CD8-positive, alpha-beta memory T cell (primary cell): ENCODE measurements at places on chromosomes 4 and X. TPM values are rescaled to one million over a fixed set of nuclear protein-coding genes. Genes with fewer than 3 reads are reported as not detected.

GLUD2 gene
- 0.64 TPM for total RNA-seq

GRCh38 chr4:47084795-47085194 lies 53.4 kb downstream of the GABRB1 start:
- no peaks in the 10 kb centered on the region for H3K36me3 ChIP-seq
- no peaks in the 10 kb centered on the region for H3K27me3 ChIP-seq
- no peak for DNase-seq
- no peaks in the 10 kb centered on the region for H3K4me1 ChIP-seq

DNA sequence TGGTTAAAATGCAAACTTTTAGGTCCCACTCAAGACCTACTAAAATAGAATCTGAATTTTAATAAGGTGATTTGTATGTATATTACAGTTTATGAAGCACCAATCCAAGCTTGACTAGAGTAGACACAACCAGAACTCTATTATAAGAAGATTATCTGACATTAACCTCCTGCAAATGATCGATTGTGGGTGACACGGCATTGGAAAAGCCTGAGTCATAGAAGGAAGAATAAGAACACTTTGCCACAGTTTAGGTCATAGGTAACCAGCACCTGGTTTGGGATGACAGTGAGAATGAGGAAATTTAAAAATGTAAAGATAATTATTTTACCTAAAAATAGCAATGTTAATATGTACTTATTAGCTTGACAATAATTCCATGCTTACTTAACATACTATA lies 15.2 kb downstream of the PDGFC start:
- no peak for DNase-seq
- no peaks in the 10 kb centered on the region for H3K36me3 ChIP-seq
- H3K27me3 ChIP-seq, result no peaks in the 10 kb centered on the region
- H3K4me3 ChIP-seq, result no peak overlapping the region

DNA sequence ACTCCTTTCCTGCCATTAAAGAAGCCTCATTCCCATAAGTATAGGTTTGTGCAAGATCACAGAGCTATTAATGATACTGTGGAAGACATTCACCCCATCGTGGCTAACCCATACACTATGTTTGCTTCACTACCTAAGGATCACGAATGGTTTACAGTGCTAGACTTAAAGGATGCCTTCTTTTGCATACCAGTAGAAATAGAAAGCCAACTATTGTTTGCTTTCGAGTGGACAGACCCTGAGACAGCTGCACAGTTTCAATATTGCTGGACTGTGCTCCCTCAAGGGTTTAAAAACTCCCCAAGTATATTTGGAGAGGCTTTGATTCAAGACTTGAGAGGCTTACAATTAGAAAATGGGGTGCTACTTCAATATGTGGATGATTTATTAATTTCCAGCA lies 16.0 kb upstream of the PAPSS1 start:
- no peaks in the 10 kb centered on the region for H3K27me3 ChIP-seq
- DNase-seq, result no peak
- no peak overlapping the region for H3K27ac ChIP-seq
- H3K4me1 ChIP-seq, result no peaks in the 10 kb centered on the region

DNA sequence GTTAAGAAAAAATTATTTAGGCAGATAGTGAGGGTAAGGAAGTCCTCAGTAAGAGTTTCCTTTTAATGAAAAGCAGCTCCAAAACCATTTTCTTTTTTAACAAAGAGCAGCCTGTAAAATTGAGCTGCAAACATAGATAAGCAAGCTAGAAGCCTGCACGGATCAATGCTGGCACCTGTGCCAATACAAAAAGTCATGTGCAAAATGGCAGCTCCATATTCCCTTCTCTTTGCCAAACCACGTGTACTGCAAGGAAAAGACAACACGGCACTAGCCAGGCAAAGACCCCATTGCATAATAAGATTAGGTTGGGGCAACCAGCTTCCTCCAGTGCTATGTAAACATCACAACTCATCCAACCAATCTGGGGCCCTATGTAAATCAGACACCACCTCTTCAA lies 268.4 kb upstream of the INTU start:
- DNase-seq, result no peak
- H3K4me3 ChIP-seq, result no peak overlapping the region
- no peaks in the 10 kb centered on the region for H3K4me1 ChIP-seq
- H3K36me3 ChIP-seq, result no peaks in the 10 kb centered on the region

- H3K4me3 ChIP-seq, result no peak overlapping the region
- H3K27me3 ChIP-seq, result no peaks in the 10 kb centered on the region
- H3K4me1 ChIP-seq, result no peaks in the 10 kb centered on the region
- H3K27ac ChIP-seq, result no peak overlapping the region
Measured at GRCh38 chr4:80446664-80447063, 111.1 kb downstream of the CFAP299 start.

FGG gene
- total RNA-seq, result not detected

DNA sequence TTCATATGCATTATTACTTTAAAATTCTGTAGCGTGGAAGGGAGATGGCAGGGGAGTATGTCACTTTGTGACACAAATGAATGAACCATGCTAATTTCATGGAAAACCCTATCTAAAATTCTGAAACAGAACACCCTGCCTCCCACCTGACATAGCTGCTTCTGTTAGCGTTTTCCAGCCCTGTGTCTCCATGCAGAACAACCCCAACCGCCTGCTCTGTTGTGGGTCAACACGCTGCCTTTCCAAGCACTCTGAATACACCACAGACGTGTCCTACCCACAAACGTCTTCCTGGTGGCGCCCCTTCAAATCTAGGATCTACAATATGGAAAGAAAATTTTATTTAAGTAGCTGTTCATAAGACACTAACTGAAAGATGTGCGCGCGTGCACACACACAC lies 238.6 kb downstream of the TRIML1 start:
- H3K27ac ChIP-seq, result no peak overlapping the region
- H3K4me1 ChIP-seq, result no peaks in the 10 kb centered on the region
- no peak overlapping the region for H3K4me3 ChIP-seq
- no peak for DNase-seq
- H3K27me3 ChIP-seq, result no peaks in the 10 kb centered on the region
- H3K36me3 ChIP-seq, result no peaks in the 10 kb centered on the region

TRIM75 gene
- not detected for total RNA-seq

DNA sequence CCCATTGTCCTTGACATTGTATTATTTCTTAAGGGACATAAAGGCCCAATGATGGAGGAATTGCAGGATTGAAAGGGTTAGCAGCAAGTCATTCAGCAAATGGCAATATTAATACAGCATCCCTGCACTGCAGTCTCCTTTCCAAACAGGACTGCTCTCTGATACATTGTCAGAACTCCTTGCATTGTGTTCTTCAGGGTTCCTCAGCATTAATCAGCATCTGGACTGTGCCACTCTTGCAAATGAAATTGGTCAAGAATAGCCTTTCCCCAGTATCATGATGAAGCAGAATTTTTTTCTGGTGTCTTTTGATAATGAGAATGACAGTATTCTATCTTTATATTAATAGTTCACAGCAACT lies 272.6 kb upstream of the HAND2 start:
- no peak overlapping the region for H3K4me3 ChIP-seq
- no peaks in the 10 kb centered on the region for H3K36me3 ChIP-seq
- DNase-seq, result no peak
- no peaks in the 10 kb centered on the region for H3K4me1 ChIP-seq

DNA sequence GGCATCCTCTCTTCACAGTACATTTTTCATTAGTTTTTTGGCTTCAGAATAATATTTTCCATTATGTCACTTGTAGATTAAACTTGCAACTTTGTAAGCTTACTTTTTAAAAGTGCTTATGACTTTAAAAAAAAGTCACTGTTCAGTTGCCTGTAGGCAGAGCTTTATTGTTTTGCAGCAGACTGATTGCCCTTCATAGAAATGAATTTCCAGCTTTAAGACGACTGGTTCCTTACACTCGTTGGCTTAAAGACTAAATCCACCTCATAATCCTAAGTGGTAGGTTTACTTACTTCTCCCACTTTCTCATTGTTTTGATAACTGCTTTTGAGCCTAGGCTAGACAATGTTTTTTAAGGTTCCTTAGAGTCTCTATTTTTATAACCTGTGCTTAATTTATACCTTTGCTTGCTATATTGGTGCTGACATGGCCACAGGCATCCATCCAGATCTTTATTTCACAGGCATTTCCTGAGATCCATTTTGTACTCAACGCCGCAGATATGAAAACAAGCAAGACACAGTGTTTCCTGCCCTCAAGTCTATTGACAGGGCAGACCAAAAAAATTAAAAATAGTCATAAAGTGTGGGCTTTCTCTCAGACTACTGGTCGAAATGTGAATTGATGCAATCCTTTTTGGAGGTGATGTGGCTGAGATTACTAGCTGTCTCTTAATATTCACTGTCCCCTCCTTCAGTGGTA lies 12.6 kb upstream of the IL13RA2 start:
- no peaks in the 10 kb centered on the region for H3K36me3 ChIP-seq
- no peak for DNase-seq
- no peak overlapping the region for H3K4me3 ChIP-seq

GRCh38 chr4:39977489-39978377 lies at the start of gene PDS5A:
Gene PDS5A (minus strand): TSS chr4:39977911. CDS start chr4:39976577, 1,334 bp downstream.
- peak; percentile 86 for DNase-seq
- H3K36me3 ChIP-seq, result peaks cover 12% of the 10 kb centered on the region

CYSLTR1 gene
- 0.31 TPM for total RNA-seq

DNA sequence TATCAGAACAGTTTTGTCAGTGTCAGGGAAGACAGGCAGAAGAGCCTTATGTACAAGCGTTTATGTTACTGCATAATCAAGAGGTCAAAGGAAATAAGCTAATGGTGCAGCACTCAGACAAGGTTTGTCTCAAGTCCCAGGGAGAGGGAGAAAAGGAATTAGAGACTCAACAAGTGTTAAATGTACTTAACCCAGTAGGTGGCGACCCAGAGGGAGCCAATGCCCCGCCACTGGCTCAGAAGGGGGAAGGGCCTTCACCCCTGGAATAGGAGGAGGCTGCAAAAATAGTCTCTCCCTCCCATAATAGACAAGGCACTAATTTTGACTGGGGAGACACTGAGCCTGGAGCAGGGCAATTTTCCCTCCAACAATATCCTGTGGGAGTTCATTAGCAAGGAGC lies 14.1 kb upstream of the PAPSS1 start:
- no peaks in the 10 kb centered on the region for H3K36me3 ChIP-seq
- H3K27ac ChIP-seq, result no peak overlapping the region
- H3K4me1 ChIP-seq, result no peaks in the 10 kb centered on the region
- DNase-seq, result no peak

GRCh38 chr4:150827226-150827625 lies 187.9 kb downstream of the LRBA start:
- no peaks in the 10 kb centered on the region for H3K27me3 ChIP-seq
- H3K4me3 ChIP-seq, result no peak overlapping the region
- no peaks in the 10 kb centered on the region for H3K36me3 ChIP-seq
- no peak overlapping the region for H3K27ac ChIP-seq

GRCh38 chr4:87540146-87541058 lies 11.2 kb upstream of the SPARCL1 start:
- H3K36me3 ChIP-seq, result no peaks in the 10 kb centered on the region
- H3K27me3 ChIP-seq, result no peaks in the 10 kb centered on the region
- H3K4me3 ChIP-seq, result no peak overlapping the region
- no peak for DNase-seq
- H3K27ac ChIP-seq, result no peak overlapping the region

- H3K27me3 ChIP-seq, result no peaks in the 10 kb centered on the region
- no peaks in the 10 kb centered on the region for H3K36me3 ChIP-seq
- no peak overlapping the region for H3K4me3 ChIP-seq
- no peak overlapping the region for H3K27ac ChIP-seq
Measured at GRCh38 chr4:95170176-95170575, 378.6 kb downstream of the UNC5C start.

- H3K4me1 ChIP-seq, result no peaks in the 10 kb centered on the region
- H3K27ac ChIP-seq, result no peak overlapping the region
- no peak overlapping the region for H3K4me3 ChIP-seq
- H3K36me3 ChIP-seq, result no peaks in the 10 kb centered on the region
- no peak for DNase-seq
Measured at GRCh38 chr4:56732301-56732700, 51.2 kb upstream of the HOPX start.

GRCh38 chrX:136115126-136115903 lies 32.0 kb upstream of the FHL1 start:
- no peak overlapping the region for H3K4me3 ChIP-seq
- H3K27ac ChIP-seq, result no peak overlapping the region
- H3K36me3 ChIP-seq, result no peaks in the 10 kb centered on the region
- H3K4me1 ChIP-seq, result no peaks in the 10 kb centered on the region

SPANXC gene
- not detected for total RNA-seq

PDGFC gene
- total RNA-seq, result 0.13 TPM

DNA sequence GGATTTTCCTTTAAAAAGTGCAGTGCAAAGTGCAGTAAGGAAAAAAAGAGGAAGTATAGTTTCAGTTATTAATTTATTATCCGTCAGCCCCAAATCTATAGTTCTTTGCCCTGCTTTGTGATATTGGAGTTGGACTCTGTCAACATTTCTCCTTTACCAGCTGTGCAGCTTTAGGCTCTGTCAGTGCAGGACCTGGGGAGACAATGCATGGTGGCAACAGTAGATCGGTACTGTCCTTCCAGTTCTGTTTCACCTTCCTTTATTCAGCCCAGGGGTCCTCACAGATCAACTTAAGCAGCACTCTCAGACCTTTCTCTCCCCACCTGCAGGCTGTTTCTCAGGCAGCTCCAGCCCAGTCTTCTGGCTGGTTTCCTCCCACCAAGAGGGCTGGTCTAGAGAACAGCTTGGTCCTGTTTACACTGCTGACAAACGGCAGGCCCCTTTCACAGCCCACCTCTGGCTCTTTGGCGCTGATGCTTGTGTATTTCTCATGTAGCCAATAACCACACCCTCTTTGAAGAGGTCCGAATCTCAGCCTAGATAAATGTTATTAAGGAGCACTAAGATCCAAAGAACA lies 71.6 kb downstream of the MCUB start:
- H3K4me1 ChIP-seq, result peaks cover 29% of the 10 kb centered on the region
- no peaks in the 10 kb centered on the region for H3K36me3 ChIP-seq
- H3K27me3 ChIP-seq, result no peaks in the 10 kb centered on the region
- H3K27ac ChIP-seq, result no peak overlapping the region
- no peak overlapping the region for H3K4me3 ChIP-seq
- no peak for DNase-seq

DNA sequence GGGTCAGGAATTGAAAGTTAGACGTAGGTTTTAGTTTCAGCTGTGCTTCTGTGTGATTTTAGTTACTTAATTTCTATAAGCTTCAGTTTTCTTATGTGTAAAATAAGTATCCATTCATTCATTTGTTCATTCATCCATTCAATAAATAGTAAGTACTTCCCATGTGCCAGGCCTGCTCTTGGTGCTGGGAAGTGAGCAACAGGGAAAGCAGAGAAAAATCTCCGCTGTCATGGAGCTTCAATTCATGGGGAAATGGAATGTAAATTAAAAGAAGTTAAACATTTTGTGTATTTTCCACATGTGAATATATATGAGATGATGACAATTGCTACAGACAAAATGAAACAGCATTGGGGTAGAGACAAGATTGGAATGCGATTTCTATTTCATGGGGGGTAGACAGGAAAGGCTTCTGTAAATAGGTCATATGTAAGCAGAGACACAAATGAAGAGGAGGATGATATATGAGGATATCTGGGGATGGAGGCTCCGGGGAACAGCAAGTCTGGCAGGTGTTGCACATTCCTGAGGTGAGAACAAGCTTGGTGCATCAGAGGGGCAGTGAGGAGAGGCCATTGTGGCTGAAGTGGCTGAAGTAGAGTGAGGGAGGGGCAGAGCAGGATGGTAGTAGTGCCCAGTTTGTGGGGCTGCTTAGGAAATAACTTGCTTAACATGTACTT lies 66.2 kb downstream of the FHIP1A start:
- H3K27me3 ChIP-seq, result no peaks in the 10 kb centered on the region
- H3K27ac ChIP-seq, result no peak overlapping the region
- no peak for DNase-seq

HSFX3 gene
- not detected for total RNA-seq

GRCh38 chrX:44439242-44439794 lies 95.8 kb upstream of the EFHC2 start:
- DNase-seq, result no peak
- no peaks in the 10 kb centered on the region for H3K36me3 ChIP-seq
- H3K4me1 ChIP-seq, result no peaks in the 10 kb centered on the region
